ENCODE measurements at places on chromosomes 3 and 15.

DNA sequence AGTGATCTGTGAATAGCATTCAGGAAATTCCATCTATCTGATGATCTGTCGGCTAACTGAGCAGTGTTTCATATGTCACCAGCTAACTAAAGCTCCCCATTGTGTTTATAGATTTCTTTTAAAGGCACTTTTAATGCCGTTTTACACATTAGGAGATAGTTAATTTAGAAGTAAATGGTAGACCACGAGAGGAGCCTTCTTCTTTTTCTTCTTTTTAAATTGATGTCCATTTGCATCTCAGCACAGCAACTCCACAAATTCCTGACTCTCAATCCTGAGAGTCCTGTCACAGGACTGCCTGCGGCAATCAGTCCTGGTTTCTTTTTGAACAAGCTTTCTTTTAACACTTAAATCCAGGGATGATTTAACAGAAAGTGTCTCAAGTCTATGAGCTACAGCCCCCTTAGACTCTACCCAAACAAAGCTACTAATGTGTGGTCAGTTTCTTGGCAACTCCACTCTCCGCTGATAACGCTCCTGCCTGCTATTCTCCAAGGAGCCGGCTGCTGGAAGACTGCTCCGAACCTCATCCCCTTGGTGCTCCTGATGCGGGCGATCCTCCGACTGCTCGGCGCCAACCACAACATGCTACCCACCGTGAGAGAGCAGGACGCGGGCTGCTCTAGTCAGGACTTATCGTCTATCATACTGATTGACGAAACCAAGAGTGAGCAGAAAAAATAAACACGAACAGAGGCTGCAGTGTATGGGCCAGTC lies 421.4 kb downstream of the MECOM start:
- peak; percentile 76 for DNase-seq

- no peak for DNase-seq
These were observed 458.4 kb upstream of the ADAMTS9 start for GRCh38 chr3:65146179-65146578.

- DNase-seq: no peak
These were observed 107.8 kb downstream of the ZIC4 start for GRCh38 chr3:147298511-147298982.

DNA sequence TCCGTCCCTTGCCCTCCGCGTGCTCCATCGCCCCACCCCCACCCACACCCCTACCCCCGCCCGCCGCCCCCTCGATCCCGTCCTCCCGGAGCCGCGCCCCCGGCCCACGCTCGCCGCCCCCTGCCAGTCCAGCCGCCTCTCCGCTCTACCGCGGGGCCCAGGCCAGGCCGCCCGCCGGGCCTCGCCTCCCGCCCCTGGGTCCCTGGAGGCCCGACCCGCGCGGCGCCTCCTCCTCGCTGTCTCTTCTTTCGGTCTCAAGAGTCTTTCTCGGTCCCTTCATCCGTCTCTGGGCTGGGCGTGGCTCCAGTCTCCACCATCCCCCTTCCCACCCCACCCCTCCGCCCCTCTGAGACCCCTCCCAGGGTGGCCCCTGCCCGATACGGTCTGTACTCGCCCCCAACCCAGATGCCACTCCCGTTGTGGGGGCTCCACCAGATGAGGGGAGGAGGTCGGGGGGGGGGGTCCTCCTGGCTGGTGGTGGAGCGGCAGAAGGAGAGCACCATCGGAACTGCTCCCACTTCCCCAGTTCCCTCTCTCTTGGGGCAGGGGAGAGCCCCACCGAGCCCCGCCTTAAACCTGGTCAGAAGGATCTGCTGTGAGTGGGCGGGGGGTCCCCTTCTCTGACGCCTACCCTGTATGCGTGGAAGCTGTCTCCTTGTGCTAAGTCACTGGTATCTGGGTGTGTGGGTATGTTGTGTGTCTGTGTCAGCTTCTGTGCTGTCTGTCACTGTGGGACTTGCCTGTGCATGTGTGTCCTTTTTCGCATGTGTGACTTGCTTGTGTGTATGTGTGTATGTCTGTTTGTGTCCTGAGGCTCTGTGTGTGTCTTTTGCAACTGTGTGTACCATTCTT lies 1.0 kb downstream of the PRKCD start:
- DNase-seq: no peak

DNA sequence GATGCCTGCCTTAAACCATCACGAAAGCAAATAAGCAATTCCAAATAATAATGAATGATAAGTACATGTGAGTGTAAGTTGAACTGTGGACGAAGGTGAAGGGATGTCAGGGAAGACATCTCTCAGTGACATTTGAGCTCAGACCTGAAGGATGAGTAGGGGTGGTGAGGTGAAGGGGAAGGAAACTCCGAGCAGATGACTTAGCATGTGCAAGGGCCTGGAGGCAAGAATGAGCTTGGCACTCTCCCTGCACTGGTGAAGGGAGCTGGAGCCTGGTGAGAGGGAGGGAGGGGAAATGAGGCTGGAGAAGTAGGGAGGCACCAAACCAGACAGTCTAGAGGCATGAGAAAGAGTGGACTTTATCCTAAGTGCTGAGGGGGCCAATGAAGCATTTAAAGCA lies 84.3 kb downstream of the MTHFS start:
- no peak for DNase-seq

GRCh38 chr15:73010154-73011152 lies 41.8 kb upstream of the NEO1 start:
- DNase-seq: no peak

- no peak for DNase-seq
These were observed 118.7 kb downstream of the GABRG3 start for GRCh38 chr15:27089676-27090075.

- DNase-seq: no peak
These were observed 41.4 kb downstream of the SSUH2 start for GRCh38 chr3:8603115-8603710.

DNA sequence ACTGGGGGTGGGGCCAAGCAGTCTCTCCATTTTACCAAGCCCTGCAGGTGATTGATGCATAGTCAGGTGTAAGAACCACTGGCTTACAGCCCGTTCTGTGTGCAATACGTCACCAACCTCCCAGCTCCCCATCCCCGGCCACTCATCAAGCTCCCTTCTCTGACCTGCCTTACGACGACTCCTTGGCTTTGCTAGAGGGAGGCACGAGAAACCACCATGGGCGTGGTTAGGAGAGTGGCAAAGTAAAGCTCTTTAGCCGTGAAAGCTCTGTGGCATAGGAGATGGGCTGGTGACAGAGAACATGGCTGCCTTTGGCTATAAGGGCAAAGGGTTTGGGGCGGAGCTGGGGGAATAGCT lies 109.1 kb downstream of the BDH1 start:
- DNase-seq: no peak

DNA sequence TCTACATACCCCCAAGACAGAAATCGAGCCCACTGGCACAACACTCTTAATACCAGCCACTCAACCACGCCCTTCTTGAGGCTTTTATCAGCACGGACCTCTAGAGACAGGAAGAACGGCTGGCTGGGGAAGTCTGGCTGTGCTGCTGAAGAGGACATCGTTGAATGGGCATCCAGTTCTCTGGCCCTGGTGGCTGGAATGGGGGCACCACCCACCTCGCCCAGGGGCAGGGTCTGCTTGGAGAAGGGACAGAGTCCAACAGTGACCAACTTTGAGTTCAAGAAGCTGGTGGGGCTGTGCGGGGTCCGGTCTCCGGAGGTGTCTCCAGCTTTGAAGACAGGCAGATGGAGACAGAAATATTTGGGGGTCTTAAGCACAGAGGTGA lies 77.5 kb downstream of the ATP10A start:
- DNase-seq: no peak

- DNase-seq: no peak
These were observed 404.6 kb downstream of the LPP start for GRCh38 chr3:188558343-188559071.

GRCh38 chr3:156489462-156489911 lies 65.4 kb downstream of the SSR3 start:
- no peak for DNase-seq

DNA sequence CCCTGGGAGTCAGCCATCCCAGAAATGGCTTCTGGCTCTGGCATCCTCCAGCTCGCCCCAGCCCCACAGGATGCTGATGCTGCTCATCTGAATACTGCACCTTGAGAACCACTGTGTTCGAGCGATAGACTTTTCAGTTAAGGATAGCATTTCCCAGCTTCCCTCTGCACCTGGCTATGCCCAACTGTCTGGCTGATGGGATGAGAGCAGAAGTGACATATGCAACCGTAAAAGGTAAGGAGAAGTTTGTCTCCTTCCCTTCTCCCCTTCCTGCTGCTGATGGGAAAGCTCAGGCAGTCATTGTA lies 9.7 kb upstream of the HHATL start:
- DNase-seq: no peak

DNA sequence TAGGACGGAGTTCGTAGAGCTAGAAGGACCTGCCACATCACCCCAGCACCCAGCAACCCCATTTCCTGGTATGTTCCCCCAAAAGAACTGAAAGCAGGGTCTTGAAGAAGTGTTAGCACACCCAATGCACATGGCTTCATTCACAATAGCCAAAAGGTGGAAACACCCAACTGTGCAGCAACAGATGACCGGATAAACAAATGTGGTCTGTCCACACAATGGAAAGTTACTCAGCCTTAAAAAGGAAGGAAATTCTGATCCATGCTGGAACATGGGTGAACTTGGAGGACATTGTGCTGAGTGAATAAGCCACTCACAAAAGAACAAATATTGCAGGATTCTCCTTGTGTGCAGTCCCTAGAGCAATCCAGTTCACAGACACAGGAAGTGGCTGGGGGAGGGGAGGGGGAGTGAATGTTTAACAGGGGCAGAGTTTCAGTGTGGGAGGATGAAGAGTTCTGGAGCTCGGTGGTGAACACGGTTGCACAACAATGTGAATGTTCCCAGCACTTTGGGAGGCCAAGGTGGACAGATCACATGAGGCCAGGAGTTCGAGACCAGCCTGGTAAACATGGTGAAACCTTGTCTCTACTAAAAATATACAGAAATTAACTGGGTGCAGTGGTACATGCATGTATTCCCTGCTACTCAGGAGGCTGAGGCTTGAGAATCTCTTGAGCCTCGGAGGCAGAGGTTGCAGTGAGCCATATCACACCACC lies 157.5 kb downstream of the NUP210 start:
- no peak for DNase-seq

DNA sequence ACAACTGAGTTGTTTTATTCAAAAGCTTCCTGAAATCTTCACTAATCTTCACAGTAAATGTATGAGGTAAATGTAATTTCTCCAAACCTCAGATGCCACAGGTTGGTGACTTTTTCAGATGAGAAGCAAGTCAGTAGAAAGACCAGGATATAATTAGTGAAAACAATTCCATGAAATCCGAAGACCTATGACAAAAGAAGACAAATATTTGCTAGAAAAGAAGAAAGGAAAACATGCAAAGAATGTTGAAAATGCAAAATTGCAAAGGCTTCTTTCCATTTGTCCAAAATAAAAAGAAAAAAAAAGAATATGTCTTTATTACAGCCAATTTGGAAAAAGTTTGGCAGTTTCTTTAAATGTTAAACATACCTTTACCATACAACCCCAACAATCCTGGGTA lies 88.3 kb upstream of the MYRIP start:
- no peak for DNase-seq

DNA sequence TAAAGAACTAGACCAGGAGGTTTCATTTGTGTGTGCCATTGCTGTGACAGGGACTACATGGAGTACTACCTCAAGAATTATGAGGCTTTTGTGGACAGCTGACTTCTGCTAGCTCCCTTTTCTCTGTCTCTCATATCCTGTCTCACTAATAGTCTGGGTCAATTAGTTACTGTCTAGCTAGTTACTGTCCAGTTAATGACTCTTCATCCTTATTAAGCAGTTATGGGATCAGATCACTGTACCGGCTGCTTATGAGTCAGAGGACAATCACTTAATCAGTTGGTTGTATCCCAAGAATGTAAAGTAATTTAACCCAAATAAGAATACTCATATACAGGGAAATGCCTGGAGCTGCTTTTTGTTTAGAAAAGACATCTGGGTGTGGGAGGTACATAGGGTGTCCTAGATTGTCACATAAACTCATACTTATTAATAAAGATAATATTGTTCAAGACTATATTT lies 158.0 kb downstream of the CDIN1 start:
- DNase-seq: no peak

- DNase-seq: no peak
These were observed 11.6 kb upstream of the CLDN18 start for GRCh38 chr3:137998121-137999042.

GRCh38 chr3:194928831-194929577 lies 243.3 kb downstream of the FAM43A start:
- no peak for DNase-seq

GRCh38 chr3:35446896-35447295 lies 192.4 kb upstream of the ARPP21 start:
- DNase-seq: no peak

GRCh38 chr15:81957698-81958097 lies 88.1 kb downstream of the MEX3B start:
- DNase-seq: no peak

GRCh38 chr3:64028754-64029153 lies 5.5 kb upstream of the PSMD6 start:
- no peak for DNase-seq

GRCh38 chr15:51144021-51144532 lies 49.4 kb upstream of the TNFAIP8L3 start:
- DNase-seq: no peak

DNA sequence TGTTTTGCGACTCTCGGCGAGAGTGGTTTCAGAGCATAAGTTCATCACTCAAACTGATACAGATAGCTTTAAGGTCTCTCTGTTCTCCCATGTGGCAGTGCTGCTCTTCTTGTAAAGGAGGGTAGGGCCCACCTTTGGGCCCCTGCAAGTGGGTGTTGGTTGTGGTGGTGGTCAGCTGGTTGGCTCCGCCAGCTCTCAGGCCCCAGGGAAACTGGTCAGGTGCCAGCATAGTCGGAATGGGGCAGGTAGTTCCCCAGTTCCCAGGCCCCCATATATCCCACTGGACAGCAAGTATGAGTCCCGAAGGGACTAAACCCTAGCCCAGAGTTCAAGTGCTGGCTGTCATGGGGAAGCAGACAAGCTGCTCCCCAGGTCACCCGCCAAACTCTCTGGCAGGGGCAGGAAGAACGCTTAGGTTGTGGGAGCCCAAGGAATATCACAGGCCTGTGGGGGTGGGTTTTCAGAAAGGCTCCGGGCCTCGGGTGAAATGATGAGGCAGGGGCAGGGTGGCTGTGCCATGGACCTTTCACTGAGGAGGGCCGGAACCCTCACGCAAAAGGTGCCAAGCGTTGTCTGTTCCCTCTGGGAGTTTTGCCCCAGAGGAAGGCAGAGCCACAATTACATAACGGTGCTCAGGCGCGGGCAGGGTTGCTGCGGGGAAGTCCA lies 185.1 kb downstream of the EFHB start:
- DNase-seq: no peak

DNA sequence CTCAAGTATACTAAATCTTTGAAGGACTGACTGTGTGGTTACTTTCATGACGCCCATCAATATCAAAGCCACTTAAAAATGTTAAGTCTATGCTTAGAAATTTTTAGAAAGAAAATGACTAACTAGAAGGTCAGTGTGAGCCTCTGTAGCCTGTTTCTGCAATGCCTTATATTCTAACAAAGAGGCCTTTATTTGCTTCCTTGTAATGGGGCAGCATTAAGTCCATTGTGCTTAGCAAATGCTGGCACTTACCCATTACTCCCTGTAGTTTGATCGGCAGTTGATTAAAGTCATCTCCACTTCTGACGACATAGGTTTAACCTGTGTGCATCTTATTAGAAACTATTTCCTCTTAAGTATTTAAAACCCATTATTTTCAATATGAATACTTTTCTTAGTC lies 91.6 kb upstream of the FAM98B start:
- DNase-seq: no peak
